COLO829 (cell line): ENCODE measurements at places on chromosomes 16 and 17.
A peak's percentile ranks its signal among the peaks of the same experiment; 100 is the strongest.

DNA sequence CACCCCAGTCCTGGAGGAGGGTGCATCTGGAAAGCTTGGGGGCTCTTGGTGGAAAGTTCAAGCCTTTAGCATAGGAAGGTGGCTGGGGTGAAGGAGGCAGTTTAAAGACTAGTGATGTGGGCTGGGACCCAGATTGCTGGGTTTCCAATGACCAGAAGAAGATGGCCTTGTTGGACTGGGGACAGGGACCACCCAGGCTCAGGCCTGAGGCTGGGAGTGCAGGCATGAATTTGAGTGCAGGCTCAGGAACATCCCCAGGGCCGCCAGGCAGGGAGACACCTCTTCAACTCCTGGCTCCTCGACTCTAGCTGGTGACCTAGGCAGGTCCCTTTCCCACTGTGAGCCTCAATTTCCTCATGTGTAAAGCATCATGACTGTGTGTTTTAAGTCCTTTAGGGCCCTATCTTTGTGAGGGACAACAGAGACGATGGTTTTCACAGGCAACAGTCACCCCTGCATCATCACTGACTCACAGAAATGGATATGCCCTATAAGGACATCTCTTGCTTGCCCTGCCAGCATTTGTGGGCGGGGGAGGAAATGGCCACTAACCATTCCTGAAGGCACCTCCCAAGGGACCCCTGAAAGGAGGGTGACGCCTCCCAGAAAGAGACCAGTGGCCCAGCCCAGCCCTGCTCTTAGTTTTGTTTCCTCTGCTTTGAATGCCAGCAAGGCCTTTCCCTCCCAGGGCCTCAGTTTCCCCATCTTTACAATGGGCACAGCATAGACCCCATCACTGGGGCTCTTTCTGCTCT is 11.1 kb downstream of the NLRC5 start:
- DNase-seq, result peak; percentile 64

GRCh38 chr17:47877368-47878034 is 18.5 kb upstream of the SP2 start:
- no peak for DNase-seq

GRCh38 chr17:77479372-77480198 is 338.8 kb downstream of the SEC14L1 start:
- no peak for DNase-seq

DNA sequence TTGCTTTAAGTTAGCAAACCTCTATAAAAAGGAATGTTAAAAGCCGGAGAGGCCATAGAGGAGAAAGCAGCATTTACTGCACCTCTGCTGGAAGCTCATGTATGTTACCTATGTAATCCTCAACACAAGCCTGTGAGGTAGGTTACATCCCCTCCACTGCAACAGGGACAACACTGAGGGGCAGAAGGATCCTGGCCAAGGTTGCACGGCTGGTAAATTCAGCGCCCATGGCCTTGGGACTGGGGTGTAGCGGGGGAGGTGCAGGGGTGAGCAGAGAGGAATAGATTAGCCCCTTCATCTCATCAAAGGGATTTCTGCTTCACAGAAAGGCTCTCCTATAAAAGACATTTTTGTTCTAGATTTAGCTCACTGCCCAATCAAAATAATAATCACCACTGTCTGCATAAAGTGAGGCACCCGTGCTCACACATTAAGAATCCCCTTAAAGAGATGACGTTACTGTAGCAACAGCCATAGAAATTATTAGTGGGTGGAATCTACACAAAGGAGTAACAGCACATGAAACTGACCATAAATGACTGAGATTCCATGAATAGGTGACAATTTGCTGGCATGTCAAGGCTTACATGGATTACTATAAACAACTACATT is 3.3 kb downstream of the ZCCHC14 start:
- DNase-seq, result no peak

GRCh38 chr17:699345-699744 is 15.3 kb downstream of the VPS53 start:
- DNase-seq, result no peak

DNA sequence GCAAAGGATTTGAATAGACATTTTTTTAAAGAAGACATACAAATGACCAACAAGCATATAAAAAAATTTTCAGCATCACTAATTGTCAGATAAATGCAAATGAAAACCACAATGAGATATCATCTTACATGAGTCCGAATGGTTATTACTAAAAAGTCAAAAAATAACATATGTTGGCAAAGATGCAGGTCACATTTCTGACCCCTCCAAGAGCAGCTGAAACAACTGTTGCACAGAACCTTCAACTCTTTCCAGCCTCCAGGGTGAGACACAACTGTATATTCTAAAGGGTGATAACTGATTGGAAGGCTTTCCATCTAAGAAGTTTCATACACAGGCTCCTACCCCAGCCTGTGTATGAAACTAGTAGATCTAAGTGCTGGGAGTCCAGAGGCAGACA is 51.9 kb downstream of the SLFN5 start:
- no peak for DNase-seq
